Large intestine (tissue), 12 donors: ENCODE measurements at places on chromosomes 12 and 14. TPM values are rescaled to one million over a fixed set of nuclear protein-coding genes. Genes with fewer than 3 reads are reported as not detected.

The KRT1 gene
- 0.51 TPM for polyA plus RNA-seq

The MIP gene
- polyA plus RNA-seq = 0.24 TPM

The ASCL1 gene
- 6.4 TPM for polyA plus RNA-seq

The GALNT9 gene
- 4.5 TPM for polyA plus RNA-seq

The IGF1 gene
- polyA plus RNA-seq = 5.4 TPM

The VCPKMT gene
- 13.1 TPM for polyA plus RNA-seq

The TAC3 gene
- polyA plus RNA-seq = 13.5 TPM

The OTOGL gene
- 0.22 TPM for polyA plus RNA-seq

The LMNTD1 gene
- 0.22 TPM for polyA plus RNA-seq

The C12orf60 gene
- polyA plus RNA-seq = 1.8 TPM

The TSPAN19 gene
- polyA plus RNA-seq = 0.09 TPM

The ZNF268 gene
- 23.2 TPM for polyA plus RNA-seq

The CLEC6A gene
- not detected for polyA plus RNA-seq
